ENCODE measurements at places on chromosomes 7 and 10. TPM values are rescaled to one million over a fixed set of nuclear protein-coding genes. Genes with fewer than 3 reads are reported as not detected.

GRCh38 chr7:26183545-26184280 lies 16.8 kb downstream of the HNRNPA2B1 start:
- H3K4me1 ChIP-seq: peaks cover 17% of the 10 kb centered on the region
- peaks cover 10% of the 10 kb centered on the region for H3K36me3 ChIP-seq
- no peak overlapping the region for H3K27ac ChIP-seq
- DNase-seq: no peak
- H3K4me3 ChIP-seq: no peak overlapping the region

- H3K27ac ChIP-seq: no peak overlapping the region
- H3K4me3 ChIP-seq: no peak overlapping the region
- no peak for DNase-seq
- H3K27me3 ChIP-seq: no peaks in the 10 kb centered on the region
These were observed 57.1 kb downstream of the AFAP1L2 start for GRCh38 chr10:114347241-114347640.

GRCh38 chr7:141227454-141227853 lies 153.6 kb downstream of the TMEM178B start:
- H3K27ac ChIP-seq: no peak overlapping the region
- H3K36me3 ChIP-seq: no peaks in the 10 kb centered on the region
- H3K4me3 ChIP-seq: no peak overlapping the region
- H3K4me1 ChIP-seq: no peaks in the 10 kb centered on the region

Gene NPC1L1
- total RNA-seq: 0.57 TPM

DNA sequence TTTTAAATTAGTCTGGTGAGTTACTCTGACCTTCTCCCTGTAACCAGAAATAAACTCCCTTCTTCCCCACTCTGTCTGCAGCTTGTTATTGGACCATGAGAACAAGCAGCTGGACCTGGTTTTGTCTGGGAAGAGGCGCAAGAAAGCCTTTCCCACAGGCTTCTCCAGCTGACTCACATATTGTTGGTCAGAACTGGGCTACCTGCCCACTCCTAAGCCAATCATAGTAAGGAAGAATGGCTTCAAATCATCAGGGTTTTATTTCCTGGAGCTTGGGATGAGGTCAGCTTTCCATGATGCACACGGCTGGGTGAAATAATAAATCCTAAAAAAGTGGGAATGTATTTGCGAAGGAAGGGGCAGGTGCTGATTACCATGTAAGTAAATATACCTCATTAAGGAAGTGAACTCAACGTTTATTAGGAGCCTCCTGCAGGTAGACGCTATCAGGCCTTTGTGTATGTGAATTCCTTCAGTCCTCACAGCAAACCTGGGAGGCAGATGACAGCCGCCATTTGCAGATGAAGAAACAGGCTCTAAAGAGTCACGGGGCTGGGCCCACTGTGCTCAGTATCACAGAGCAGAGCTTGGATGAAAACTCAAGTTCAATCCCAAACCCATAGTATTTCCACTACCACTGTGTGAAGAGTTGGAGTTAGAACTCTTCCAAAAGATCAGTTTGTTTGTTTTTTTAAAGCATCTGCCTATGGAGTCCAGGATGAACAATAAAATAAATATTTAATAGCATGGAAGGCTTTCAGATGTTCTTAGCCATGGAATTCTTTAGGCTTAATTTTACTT lies 32.8 kb downstream of the IL15RA start:
- peak overlapping the region; percentile 91 for H3K27ac ChIP-seq
- no peak overlapping the region for H3K4me3 ChIP-seq
- DNase-seq: peak; percentile 89
- no peaks in the 10 kb centered on the region for H3K36me3 ChIP-seq

DNA sequence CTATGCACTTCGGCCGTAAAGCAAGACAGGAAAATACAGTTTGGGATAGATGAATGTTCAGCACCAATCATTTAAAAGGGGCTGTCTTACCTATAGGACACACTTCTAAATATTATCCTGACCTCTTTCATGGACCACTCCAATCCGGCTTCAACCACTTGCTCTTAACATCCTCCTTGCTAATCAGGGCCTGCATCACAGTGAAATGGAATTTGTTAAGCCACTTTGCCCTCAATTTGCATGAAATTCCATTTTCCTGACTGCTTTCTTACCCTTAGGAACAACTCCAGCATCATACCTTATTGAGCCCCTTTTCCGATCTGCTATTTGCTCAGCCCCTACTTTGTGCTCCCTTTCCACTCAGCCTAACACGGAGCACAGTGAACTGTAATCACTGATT lies 667.3 kb downstream of the PHTF2 start:
- no peak overlapping the region for H3K4me3 ChIP-seq
- H3K4me1 ChIP-seq: no peaks in the 10 kb centered on the region
- H3K36me3 ChIP-seq: no peaks in the 10 kb centered on the region
- no peak overlapping the region for H3K27ac ChIP-seq
- no peaks in the 10 kb centered on the region for H3K27me3 ChIP-seq

- no peaks in the 10 kb centered on the region for H3K27me3 ChIP-seq
- H3K36me3 ChIP-seq: no peaks in the 10 kb centered on the region
- DNase-seq: no peak
- no peaks in the 10 kb centered on the region for H3K4me1 ChIP-seq
- no peak overlapping the region for H3K4me3 ChIP-seq
These were observed 2.9 kb downstream of the TECPR1 start for GRCh38 chr7:98249106-98249505.

DNA sequence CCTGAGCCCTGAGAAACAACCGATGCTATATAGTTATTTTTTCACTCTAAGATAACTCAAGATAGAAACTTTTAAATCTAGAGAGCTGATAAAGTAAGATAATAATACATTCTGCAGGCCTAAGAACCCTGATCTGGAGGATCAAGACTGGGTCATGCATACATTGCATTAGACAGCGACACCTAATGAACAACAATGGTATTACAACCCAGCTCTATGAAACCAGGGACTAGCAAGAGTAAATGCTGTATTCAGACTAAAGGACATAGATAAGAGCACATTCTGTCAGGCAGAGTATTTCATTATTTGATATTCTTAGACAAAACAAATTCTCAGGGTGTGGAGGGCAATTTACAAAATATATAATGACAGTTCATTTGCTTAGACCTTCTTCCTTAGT lies 148.6 kb downstream of the GRK5 start:
- no peak overlapping the region for H3K4me3 ChIP-seq
- H3K36me3 ChIP-seq: no peaks in the 10 kb centered on the region
- H3K27ac ChIP-seq: no peak overlapping the region
- H3K4me1 ChIP-seq: no peaks in the 10 kb centered on the region
- no peak for DNase-seq

DNA sequence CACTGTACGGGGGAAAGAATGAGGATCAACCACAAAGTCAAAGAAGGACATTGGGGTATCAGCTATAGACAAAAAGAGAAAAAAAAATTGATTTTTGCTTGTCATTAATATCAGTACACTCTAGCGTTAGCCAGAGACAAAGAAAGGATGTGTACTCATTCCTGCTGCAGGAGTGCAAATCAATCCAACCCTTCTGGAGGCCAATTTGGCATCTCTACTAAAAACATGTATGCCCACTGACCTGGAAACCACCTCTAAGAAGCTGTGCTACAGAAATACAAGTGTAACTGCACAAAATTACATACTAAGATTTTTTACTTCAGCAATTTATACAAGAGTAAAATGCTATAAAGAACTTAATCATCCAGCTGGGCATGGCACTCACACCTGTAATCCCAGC lies 13.6 kb downstream of the NSMCE4A start:
- no peaks in the 10 kb centered on the region for H3K27me3 ChIP-seq
- H3K36me3 ChIP-seq: peaks cover 2% of the 10 kb centered on the region
- no peaks in the 10 kb centered on the region for H3K4me1 ChIP-seq
- no peak overlapping the region for H3K27ac ChIP-seq
- no peak overlapping the region for H3K4me3 ChIP-seq
- DNase-seq: no peak

- no peak overlapping the region for H3K27ac ChIP-seq
- no peak for DNase-seq
- H3K4me1 ChIP-seq: peaks cover 9% of the 10 kb centered on the region
- H3K36me3 ChIP-seq: no peaks in the 10 kb centered on the region
- H3K27me3 ChIP-seq: no peaks in the 10 kb centered on the region
These were observed 473.7 kb downstream of the ATRNL1 start for GRCh38 chr10:115566867-115567266.

- no peak overlapping the region for H3K4me3 ChIP-seq
- H3K36me3 ChIP-seq: no peaks in the 10 kb centered on the region
- H3K4me1 ChIP-seq: peaks cover 5% of the 10 kb centered on the region
- no peak for DNase-seq
These were observed 527.1 kb upstream of the FOXK1 start for GRCh38 chr7:4154882-4155535.

DNA sequence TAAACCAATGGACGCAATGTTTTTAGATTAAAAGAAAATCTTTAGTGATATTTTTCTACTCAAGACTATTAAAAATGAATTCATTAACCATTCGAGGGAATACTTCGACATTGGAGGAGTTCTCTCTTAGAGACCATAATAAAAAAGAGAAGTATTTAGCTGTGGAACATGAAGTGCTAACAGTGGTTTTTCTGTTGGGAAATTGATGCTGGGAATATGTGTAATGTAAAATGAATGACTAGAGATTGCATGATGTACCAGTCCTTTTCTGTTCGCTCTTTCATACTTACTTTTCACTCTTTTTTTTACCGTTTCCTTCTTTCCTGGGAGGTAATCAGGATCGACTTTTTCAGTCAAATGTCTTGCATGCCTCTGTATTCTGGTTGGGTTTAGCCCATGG lies 41.3 kb downstream of the ST7 start:
- H3K27ac ChIP-seq: no peak overlapping the region
- H3K4me1 ChIP-seq: no peaks in the 10 kb centered on the region
- H3K4me3 ChIP-seq: no peak overlapping the region
- DNase-seq: no peak
- no peaks in the 10 kb centered on the region for H3K36me3 ChIP-seq

Gene LIPM
- total RNA-seq: not detected

Gene ZNRF2
- 17.1 TPM for total RNA-seq

- H3K4me3 ChIP-seq: no peak overlapping the region
- H3K36me3 ChIP-seq: no peaks in the 10 kb centered on the region
- H3K27me3 ChIP-seq: no peaks in the 10 kb centered on the region
- H3K27ac ChIP-seq: no peak overlapping the region
- no peaks in the 10 kb centered on the region for H3K4me1 ChIP-seq
These were observed 582.4 kb upstream of the FZD8 start for GRCh38 chr10:36224431-36224985.

- no peak overlapping the region for H3K4me3 ChIP-seq
- H3K27me3 ChIP-seq: no peaks in the 10 kb centered on the region
- no peak overlapping the region for H3K27ac ChIP-seq
- H3K36me3 ChIP-seq: no peaks in the 10 kb centered on the region
These were observed 59.2 kb downstream of the CDK13 start for GRCh38 chr7:40009301-40009700.

Gene MOSPD3
- 7.7 TPM for total RNA-seq

- no peak overlapping the region for H3K27ac ChIP-seq
- H3K4me1 ChIP-seq: no peaks in the 10 kb centered on the region
- DNase-seq: peak; percentile 93
- H3K4me3 ChIP-seq: peak overlapping the region; percentile 28
- no peaks in the 10 kb centered on the region for H3K36me3 ChIP-seq
- H3K27me3 ChIP-seq: no peaks in the 10 kb centered on the region
These were observed 41.5 kb upstream of the BNIP3 start for GRCh38 chr10:132023092-132023811.

Gene NUTM2D
- total RNA-seq: 3.8 TPM

GRCh38 chr7:137591421-137591837 lies 247.9 kb upstream of the PTN start:
- no peak overlapping the region for H3K27ac ChIP-seq
- H3K4me1 ChIP-seq: no peaks in the 10 kb centered on the region
- H3K27me3 ChIP-seq: no peaks in the 10 kb centered on the region
- H3K36me3 ChIP-seq: no peaks in the 10 kb centered on the region

GRCh38 chr7:140898786-140899536 lies 25.8 kb downstream of the BRAF start:
- H3K36me3 ChIP-seq: no peaks in the 10 kb centered on the region
- no peak overlapping the region for H3K27ac ChIP-seq
- no peaks in the 10 kb centered on the region for H3K27me3 ChIP-seq
- no peaks in the 10 kb centered on the region for H3K4me1 ChIP-seq
- DNase-seq: no peak

GRCh38 chr10:133456041-133456951 lies 2.6 kb downstream of the SCART1 start:
- DNase-seq: no peak
- no peak overlapping the region for H3K27ac ChIP-seq
- no peaks in the 10 kb centered on the region for H3K36me3 ChIP-seq
- H3K4me1 ChIP-seq: no peaks in the 10 kb centered on the region
- H3K27me3 ChIP-seq: no peaks in the 10 kb centered on the region
- no peak overlapping the region for H3K4me3 ChIP-seq

Gene OR2A5
- not detected for total RNA-seq

- H3K27ac ChIP-seq: no peak overlapping the region
- peaks cover 5% of the 10 kb centered on the region for H3K27me3 ChIP-seq
- H3K4me3 ChIP-seq: no peak overlapping the region
- H3K4me1 ChIP-seq: no peaks in the 10 kb centered on the region
These were observed 5.6 kb downstream of the LRRTM3 start for GRCh38 chr10:66931340-66931948.

Gene FRMPD2
- total RNA-seq: 0.37 TPM

DNA sequence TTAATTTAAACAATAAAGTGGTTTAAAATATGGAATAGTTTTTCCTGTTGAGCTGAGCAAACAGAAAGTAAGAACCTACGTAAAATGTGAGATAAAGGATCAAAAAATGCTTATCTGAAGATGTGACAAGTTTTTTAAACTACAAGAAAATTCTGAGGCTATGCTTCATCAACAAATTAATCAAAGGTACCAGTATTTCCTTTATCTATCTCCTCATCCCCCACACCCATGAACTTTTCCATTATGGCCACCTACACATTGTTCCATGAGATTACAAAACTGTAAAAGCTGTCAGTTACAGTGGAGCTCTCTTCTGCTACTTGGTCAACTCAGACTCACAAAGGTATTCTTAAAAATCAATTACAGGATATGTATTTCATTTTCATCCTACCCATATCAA lies 77.4 kb downstream of the ARHGAP12 start:
- no peak for DNase-seq
- no peaks in the 10 kb centered on the region for H3K4me1 ChIP-seq
- no peak overlapping the region for H3K4me3 ChIP-seq
- no peaks in the 10 kb centered on the region for H3K27me3 ChIP-seq

Gene ABCB1
- 7.0 TPM for total RNA-seq

- DNase-seq: no peak
- no peaks in the 10 kb centered on the region for H3K4me1 ChIP-seq
- no peak overlapping the region for H3K27ac ChIP-seq
These were observed 12.6 kb downstream of the DPYSL4 start for GRCh38 chr10:132199268-132199853.

- no peak for DNase-seq
- no peaks in the 10 kb centered on the region for H3K4me1 ChIP-seq
- H3K36me3 ChIP-seq: no peaks in the 10 kb centered on the region
- H3K4me3 ChIP-seq: no peak overlapping the region
These were observed 113.1 kb downstream of the CTTNBP2 start for GRCh38 chr7:117759950-117760640.

DNA sequence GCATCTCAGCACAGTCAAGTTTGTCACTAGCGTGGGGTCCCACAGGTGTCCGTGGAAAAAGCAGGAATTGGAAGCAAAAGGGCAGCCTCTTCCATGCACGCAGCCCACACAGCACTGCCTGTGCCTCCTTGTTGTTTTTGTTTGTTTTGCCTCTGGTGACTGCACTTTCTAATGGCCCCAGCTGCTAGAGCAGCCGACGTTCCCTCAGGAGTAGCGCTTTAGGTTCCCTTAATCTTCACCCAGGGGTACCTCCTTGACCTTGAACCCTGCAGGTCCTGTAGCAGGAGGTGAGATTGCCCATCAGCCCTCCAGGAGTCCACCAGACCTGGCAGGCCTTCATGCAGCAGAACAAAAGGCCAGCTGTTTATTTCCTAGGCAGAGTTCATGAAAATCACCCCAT lies 210.1 kb downstream of the CACNB2 start:
- no peaks in the 10 kb centered on the region for H3K27me3 ChIP-seq
- no peak for DNase-seq
- no peaks in the 10 kb centered on the region for H3K36me3 ChIP-seq
- H3K4me3 ChIP-seq: no peak overlapping the region
- H3K27ac ChIP-seq: no peak overlapping the region

Gene NKX2-3
- 1.7 TPM for total RNA-seq

Gene ADCY1
- 4.8 TPM for total RNA-seq

Gene GATA3
- not detected for total RNA-seq

Measured in pancreas (tissue), 10 donors.